Natural killer cell (primary cell): ENCODE measurements at places on chromosomes 13 and 19.

DNA sequence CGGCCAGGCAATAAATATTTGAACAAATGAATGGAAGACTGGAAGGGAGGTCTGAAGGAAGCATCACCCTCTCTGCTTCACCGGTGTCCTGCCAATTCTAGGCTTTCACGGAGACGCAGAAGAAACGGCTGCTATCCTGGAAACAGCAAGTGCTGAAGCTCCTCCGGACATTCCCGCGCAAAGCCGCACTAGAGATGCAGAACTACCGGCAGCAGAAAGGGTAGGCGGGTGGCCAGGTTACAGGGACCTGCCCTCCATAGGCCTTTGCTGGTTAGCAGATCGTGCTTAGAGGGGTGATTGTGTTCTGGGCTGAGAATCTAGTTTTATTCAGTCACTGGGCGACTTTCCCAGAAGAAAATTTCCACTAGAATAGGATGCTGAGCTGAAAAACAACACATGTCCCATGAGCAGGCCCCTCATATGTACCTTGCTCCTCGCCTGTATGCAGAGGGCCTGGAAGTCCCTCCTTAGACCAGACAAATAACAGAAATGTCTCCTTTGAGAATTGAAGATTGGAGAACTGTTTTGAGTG, 11.0 kb downstream of the PAF1 start:
- no peak for DNase-seq

DNA sequence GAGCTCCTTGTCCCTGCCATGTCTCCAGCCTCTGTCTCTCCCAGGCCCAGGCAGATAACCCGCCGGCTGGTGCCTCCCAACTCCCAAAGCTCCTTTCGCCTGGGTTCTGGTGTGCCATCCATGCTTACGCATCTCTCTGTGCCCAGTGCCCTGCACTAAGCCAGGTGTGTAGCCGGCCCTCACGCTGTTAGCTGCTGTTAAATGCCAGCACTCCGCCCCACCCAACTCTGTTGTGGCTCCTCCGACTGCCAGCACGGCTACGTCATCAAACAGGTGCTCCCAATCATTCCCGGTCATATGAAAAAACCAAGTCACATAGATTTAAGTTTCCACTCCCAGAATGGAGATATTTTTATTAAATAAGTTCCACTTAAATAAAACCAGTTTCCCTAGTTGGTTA, 7.0 kb upstream of the HSPH1 start:
- DNase-seq, result no peak

DNA sequence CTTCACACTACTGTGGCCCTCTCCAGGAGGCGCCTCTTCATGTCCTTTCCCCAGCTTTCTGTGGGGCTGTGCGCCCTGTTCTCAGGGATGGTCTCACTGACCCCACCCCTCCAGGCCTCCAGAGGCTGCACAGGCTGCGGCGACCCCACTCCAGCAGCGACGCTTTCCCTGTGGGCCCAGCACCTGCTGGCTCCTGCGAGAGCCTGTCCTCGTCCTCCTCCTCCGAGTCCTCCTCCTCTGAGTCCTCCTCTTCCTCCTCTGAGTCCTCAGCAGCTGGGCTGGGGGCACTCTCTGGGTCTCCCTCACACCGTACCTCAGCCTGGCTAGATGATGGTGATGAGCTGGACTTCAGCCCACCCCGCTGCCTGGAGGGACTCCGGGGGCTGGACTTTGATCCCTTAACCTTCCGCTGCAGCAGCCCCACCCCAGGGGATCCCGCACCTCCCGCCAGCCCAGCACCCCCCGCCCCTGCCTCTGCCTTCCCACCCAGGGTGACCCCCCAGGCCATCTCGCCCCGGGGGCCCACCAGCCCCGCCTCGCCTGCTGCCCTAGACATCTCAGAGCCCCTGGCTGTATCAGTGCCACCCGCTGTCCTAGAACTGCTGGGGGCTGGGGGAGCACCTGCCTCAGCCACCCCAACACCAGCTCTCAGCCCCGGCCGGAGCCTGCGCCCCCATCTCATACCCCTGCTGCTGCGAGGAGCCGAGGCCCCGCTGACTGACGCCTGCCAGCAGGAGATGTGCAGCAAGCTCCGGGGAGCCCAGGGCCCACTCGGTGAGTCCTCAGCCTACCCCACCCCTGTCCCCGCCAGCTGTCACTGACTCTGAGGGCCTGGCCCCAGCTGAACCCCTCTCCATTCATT, 11.2 kb downstream of the ARHGAP33 start:
- DNase-seq, result no peak

DNA sequence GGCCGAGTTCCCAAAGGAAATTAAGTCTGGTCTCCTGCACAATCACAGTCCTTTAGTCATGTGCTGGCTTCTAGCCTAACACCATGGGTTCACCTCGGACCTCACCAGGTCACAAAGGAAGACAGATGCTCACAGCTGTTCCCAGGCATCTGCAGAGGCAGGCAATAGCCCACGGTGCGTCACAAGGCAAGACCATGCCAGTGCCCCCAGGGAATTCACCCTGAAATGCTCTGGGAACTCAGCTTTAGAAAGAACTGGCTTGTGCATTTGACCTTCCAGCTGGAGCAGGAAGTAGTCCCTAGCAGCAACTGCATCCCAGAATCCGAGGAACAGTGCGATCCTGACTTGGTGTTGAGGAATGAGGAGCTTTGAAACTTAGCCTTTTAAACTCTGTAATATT, 96.8 kb upstream of the WASF3 start:
- no peak for DNase-seq

GRCh38 chr13:70424928-70425327, 316.7 kb upstream of the KLHL1 start:
- DNase-seq, result no peak

DNA sequence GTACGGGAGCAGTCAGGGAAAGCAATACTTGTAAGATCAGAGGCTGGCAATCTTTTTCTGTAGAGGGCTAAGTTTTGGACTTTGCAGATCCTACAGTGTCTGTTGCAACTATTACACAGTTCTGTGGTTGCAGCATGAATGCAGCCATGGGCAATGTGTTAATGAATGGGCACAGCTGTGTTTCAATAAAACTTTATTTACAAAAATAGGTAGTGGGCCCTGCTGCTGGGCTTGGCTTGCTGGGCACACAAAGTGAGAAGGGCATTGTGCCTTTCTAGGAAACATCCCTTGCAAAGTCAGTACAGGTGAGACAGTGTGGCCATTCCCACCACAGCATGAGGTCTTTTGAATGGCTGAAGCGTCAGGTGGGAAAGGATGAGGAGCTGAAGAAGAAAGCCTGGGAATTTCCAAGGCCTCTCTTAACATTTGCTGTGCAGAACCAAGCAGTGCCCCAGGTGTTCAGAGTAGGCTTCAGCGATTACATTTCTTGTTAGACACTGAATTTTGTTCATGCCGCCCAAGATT, 9.1 kb downstream of the KL start:
- no peak for DNase-seq

DNA sequence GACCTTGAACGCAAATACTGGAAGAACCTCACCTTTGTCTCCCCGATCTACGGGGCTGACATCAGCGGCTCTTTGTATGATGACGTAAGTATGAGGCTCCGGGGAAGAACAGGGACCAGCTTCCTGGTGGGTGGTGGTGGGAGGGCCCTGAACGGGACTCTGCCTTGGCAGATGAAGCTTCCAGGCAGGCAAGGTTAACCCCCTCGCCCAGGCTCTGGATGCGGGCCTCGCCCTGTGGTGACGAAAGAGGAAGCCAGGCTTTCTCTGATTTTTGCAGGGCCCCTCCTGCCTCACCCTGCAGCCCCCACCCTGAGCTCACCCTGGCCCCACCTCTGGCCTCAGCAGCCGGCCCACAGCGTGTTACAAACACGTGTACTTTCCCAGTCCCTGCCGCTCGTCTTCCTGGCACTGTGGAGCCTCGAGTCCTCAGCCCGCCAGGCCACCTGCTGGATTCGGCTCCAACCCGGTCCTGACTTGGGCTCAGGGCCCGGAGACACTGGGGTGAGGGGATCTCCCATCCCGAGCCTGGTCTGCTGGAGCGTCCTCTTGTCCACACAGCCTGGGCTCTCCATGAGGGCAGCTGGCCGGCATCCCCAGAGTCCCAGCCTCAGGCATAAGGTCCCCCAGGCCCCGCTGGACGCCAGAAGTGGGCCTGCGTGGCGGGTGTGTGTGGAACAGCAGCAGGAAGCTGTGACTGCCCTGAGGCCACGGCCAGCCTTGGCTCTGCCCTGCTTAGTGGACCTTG, 72.4 kb downstream of the KDM4B start:
- no peak for DNase-seq

DNA sequence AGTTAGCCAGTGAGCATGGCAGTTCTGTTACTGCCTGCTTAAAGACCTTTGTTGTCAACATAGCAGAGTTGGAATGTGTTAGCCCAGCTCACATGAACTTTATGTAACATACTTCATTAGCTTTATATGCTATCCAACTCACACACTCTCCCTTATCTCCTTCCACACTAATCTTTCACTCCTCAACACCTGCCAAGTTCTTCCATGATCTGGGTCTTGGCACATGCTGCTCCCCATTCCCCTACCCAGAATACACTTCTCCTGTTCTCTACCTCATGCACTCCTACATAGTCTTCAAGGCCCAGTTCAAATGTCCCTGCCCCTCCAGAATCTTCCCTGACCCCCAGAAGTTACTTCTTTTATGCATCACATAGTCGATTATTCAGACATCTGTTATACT, 179.3 kb downstream of the KATNAL1 start:
- DNase-seq, result no peak

DNA sequence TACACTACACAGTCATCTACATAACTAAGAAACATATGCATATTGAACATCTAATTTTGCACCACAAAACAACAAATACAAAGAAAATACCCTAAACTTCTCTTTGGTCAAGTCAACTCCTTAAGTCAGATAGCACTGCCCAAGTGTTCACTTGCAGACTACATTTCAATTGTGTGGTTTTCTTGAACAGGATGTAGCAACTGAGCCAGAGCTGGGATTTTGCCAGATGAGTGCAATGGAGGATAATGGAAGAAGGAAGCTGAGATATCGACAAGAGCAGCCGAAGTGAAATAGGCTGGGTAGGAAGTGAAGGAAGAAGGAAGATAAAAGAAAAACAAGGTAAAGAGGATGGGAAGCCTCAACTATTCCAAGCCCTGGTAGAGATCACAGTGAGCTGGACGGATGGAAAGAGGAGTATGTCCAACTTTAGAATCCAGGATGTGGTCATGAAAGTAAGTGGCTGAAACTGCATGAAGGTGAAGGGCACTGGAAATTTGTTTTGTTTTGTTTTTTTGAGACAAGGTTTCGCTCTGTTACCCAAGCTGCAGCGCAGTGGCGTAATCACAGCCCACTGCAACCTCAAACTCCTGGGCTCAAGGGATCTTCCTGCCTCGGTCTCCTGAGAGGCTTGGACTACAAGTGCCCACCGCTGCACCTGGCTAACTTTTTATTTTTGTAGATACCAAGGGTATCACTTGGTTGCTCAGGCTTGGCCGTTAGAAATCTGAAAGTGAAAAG, 15.0 kb downstream of the NUFIP1 start:
- no peak for DNase-seq

- DNase-seq, result peak; percentile 57
These were observed 1.1 kb upstream of the ZNF581 start for GRCh38 chr19:55642153-55643002.

DNA sequence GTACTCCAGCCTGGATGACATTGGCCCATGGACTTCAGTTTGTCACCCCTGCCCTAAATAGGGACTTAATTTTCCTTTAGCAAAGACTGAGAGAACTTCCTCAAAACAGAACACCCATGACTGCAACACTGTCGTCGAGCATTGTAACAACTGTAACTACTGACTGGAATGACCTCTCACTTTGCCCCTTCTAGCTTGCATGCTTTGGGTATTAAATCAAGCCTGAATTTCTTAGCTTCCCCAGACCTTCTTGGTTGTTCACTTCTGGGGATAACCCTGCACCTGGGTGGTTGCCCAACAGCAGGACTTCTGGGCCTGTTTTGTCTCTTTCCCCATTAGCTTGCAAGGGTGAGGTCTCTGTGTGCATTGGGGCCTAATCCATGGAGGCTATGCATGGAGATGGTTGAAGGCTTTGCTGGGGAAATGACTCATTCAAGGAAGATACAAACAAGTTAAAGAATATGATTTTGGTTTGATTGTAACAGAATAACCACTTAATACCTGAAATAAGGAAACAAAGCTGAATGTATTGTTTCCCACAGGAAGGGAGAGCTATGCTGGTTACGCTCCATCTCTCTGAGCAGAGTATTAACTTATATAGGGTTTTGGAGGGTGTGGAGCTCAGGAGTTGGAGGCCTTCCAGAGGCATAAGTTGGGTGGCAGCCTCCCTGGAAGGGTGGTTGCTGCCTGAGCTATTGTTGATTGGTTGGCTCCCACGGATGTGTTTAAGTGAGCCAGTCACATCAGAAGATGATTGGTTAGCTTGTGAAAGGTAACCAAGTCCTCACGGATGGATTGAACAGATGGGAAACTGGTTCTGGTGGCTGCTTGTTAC, 34.7 kb upstream of the UBAC2 start:
- no peak for DNase-seq

DNA sequence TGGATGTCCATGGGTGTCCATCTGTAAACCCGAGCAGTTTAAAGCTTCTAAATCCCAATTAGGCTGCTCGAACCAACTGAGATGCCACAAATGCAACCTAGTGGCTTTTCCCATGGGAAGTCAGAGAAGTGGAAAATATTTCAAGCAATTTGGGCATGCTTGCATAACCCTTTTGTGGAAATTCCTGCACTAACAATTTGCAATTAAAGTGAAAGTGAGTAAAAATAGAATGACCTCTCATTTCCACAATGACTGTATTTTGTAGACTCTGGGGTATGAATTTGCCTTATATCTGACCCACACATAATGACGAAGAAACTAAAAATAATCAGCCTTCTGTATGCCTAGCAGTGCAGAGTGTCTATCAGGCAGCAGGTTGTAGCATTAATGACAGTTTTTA, 91.8 kb upstream of the TSC22D1 start:
- no peak for DNase-seq

DNA sequence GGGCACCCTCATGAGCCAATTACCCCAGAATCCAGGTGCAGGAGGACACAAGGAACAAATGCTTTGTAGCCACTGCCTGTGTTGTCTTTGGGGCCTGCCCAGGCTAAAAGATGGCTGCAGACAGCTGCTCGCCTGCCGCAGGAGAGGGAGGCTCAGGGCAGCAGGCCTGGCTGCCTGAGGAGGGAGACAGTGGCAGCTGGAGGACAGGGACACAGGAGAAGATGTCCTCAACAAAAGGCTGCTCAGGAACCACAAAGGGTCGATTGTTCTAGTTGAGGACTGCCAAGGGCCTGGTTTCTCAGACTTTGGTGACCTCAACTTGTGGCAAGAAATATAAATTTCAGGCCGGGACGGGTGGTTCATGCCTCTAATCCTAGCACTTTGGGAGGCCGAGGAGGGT, 7.6 kb downstream of the SIRT2 start:
- DNase-seq, result no peak

DNA sequence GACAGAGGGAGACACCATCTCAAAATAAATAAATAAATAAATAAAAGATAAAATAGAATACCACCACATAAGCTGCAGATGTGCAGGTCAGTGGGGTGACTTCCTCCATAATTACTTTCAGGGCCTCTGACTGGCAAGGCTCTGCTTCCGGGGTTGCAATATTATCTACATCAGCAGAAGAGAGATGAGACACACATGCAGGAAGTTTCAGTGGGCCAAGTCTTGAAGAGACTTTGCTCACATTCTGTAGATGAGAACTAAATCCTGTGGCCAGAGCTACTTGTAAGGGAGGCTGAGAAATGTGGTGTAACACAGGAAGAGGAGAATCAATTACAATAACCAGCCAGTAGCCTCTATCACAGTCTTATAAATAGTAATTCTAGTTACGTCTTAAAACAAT, 89.9 kb upstream of the MAB21L1 start:
- DNase-seq, result peak; percentile 23

GRCh38 chr13:24280720-24281119, 28.7 kb upstream of the C1QTNF9 start:
- no peak for DNase-seq

- no peak for DNase-seq
These were observed 7.5 kb upstream of the WDFY2 start for GRCh38 chr13:51576754-51577153.

GRCh38 chr13:110463156-110463555, 98.4 kb downstream of the RAB20 start:
- DNase-seq, result no peak
